Mesothelial cell of epicardium (in vitro differentiated cells): ENCODE measurements at places on chromosomes 1 and 21.

DNA sequence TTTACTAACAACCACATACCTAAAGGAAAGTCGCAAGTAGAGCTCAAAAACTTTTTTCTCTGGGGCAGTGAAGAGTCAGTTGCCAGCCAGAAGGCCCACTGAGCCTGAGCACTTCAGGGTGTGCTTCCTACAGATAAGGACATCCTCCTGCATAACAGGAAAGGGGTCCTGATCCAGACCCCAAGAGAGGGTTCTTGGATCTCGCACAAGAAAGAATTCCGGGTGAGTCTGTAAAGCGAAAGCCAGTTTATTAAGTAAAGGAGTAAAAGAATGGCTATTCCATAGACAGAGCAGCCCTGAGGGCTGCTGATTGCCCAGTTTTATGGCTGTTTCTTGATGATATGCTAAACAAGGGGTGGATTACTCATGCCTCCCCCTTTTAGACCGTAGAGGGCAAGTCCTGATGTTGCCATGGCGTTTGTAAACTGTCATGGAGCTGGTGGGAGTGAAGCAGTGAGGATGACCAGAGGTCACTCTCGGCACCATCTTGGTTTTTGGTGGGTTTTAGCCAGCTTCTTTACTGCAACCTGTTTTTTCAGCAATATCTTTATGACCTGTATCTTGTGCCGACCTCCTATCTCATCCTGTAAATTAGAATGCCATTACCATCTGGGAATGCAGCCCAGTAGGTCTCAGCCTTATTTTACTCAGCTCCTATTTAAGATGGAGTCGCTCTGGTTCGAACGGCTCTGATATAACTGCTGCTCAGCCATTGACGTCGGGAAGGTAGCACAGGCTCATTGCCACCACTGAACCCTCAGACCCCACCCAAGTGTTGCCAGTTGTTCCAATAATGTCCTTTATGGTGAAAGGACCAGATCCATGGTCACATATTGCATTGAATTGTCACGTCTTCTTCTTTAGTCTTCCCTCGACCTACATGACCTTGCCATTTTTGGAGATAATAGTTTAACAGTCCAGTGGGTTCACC is 96.6 kb upstream of the ERRFI1 start:
- no peak for DNase-seq

DNA sequence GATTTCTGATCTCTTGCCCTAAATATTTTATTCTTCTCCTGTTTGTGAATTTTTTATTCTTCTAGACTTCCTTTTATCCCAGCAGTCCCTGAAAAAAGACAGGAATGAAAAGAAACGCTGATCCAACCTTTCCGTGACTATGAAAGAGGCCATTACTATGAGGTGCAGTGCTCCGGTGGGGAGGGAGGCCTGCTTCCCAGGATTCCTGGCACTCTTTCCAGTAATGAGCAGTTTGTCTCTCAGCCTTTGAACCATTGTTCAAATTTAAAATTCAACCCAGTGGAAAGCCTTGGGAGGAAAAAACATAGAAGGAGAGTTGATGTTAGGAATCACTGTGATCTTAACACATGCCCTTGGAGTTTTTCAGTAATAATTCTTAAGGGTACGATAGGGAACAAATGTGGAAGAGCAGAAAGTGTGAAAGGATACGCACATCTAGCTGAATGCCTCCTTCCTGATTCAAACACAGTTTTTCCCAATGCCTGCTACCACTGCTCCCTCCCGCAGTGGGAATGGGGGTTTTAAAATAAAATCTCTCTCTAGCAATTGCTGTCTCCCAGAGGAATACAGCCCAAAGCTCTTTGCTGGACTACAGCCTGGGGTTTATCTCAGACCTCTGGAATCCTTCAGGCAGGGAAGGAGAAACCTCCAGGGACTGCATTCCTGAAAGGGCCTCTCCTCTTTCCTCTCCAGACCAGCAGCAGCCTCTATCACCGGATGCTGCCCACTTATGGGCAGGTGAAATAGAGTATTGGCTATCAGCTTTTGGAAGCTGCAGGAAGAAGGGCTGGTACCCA is 6.1 kb downstream of the IER5 start:
- DNase-seq, result peak; percentile 54

DNA sequence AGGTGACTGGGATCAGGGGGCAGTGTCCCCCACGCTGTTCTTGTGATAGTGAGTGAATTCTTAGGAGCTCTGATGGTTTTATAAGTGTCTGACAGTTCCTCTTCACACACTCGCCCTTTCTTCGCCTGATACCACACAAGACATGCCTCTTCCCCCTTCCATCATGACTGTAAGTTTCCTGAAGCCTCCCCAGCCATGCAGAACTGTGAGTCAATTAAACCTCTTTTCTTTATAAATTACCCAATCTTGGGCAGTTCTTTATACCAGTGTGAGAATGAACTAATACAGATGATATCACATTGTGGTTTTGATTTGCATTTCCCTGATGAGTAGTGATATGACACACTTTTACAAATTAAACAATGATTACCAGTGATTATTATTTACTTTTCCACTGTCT is 229.9 kb downstream of the AKT3 start:
- DNase-seq, result no peak

- DNase-seq, result no peak
Observed at GRCh38 chr1:78301141-78301540, 189.6 kb upstream of the PTGFR start.

GRCh38 chr1:236469466-236469865 is 54.3 kb upstream of the LGALS8 start:
- no peak for DNase-seq

GRCh38 chr1:41995441-41996130 is 76.9 kb upstream of the HIVEP3 start:
- DNase-seq, result no peak

DNA sequence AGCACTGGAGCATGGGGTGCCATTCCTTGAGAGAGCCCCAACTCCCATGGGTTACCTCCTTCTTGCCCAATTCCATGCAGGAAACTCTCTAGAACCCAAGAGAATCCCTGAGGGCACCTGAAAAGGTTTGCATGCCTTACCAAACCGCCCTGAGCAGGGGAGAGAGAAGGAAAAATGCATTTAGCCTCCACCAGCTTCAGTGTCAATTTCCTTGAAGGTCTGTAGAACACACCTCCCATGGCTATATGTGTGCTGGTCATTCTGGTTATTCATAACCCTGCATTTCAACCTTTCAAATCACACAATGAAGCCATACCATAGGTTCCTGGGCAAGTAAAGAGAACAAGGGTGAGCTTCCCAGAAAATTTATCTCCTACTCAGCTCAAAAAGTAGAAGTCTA is 39.6 kb downstream of the HSD3B1 start:
- DNase-seq, result no peak

GRCh38 chr1:54095546-54096226 is 42.3 kb downstream of the TCEANC2 start:
- DNase-seq, result no peak

- DNase-seq, result no peak
Observed at GRCh38 chr1:153227810-153228209, 10.4 kb downstream of the PRR9 start.

GRCh38 chr1:245558069-245558468 is 403.3 kb downstream of the KIF26B start:
- DNase-seq, result no peak

DNA sequence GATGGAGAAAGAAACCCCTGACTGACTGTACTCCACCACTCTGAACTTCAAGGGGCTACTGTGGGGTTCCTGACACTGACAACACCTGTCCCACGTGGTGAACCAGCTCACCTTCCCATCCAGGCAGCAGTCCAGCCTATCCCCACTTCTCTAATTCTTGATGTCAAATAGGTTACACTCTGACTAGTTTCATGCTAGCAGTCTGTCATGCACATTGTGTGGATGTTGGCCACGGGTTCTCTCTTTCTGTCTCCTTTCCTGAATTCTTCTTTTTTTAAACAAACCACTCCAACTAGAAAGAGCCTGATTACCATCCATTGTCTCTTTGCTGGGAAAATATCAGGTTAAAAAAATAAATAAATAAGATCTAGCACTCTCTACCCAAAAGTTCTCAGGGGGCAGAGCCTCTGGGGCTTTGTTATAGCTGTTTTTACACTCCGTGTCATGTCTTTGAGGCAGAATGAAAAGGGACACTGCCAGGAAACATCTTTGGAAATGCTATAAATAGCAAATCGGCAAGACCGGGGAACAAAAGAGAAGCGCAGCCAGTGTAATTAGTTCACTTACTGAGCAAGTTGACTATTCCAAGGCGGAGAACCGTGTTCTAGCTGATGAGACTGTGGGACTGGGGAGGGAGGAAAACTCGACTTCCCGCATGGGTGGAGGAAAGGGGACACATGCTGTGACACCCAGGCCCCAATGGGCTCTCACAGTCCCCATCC is 356.1 kb downstream of the OMA1 start:
- DNase-seq, result no peak

DNA sequence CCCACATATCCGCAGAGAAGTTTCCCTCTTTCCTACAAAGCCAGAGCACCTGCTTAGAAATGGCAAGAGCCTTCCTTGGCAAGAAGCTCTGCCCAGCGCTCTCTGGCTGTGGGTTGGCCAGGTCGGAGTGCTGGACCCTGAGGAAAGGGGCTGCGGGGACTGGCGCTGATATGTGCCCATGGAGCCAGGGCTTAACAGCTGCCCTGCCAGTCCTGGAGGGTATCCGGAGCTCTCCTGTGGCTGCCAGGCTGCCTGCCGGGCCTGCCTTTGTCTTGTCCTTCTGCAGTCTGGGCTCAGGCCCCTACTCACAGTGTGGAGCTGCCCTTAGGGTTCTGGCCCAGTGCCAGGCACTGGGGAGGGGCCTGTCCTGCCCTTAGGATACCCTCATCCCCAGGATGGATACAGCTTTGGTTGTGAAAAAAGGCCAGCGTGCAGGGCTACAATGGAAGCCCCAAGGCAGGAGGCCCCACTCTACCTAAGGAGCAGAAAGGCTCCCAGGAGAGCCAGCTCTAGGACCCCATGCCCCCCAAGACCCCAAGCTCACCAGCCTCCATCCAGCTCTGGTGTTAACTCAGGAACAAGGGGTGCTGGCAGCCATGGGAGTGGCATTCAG is 43.4 kb downstream of the KIAA1614 start:
- no peak for DNase-seq

DNA sequence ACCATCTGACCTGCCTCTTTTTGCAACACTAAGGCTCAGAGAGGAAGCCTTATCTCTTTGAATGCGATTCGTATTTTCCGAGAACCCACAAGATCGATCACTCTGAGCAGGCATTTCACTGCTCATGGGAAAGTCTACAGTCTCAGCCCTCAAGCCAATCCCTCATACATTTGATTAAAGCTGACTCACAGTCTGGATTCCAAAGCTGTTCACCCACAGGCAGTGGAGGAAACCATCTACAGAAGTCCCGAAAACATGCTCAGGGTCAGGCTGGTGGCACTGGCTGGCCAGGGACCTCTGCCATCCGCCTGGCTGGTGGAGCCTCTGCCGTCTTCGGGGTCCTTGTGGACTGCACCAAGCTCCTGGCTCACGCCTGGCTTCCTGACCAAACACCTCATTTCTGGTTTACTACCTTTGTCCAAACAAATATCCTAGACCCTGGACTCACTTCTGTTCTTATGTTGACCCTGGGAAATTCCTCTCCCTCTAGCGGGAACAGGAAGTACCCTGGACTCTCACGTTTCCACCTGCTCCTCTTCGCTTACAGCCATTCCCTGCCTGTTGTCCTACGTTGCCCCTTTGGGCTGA is 650.0 kb downstream of the SMYD3 start:
- DNase-seq, result no peak

GRCh38 chr1:36268981-36269380 is 37.2 kb upstream of the SH3D21 start:
- DNase-seq, result no peak

DNA sequence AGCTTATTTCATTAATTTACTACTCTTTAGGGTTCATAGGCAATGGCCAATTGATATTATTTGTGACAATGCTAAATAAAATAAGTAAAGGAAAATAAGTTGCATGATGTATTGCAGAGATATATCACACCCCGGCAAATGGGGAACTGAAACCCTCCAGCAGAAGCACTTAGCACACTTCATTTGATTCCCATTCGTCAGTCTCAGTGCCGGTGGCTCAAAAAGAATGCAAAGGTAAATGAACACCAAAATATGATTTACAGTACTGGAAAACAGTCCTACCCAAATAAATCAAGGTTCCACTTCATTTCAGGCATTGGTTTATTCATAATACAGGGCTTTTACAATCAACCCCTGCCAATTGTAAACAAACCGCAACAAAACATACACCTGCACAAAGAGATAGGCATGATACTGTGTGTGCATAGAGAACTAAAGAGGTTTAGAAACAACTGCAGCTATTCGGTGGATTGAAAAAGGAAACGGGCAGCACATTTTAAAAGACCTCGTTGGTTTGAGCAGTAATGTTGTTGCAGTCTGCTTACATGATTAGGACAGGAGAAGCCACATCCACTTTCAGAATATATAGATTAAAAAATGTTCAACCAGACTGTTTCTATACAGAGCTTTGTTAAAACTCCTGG is 1019.2 kb downstream of the TTLL7 start:
- DNase-seq, result no peak

GRCh38 chr1:37177230-37177864 is 143.0 kb upstream of the GRIK3 start:
- DNase-seq, result no peak

GRCh38 chr1:204647114-204647804 is 38.3 kb downstream of the LRRN2 start:
- no peak for DNase-seq

DNA sequence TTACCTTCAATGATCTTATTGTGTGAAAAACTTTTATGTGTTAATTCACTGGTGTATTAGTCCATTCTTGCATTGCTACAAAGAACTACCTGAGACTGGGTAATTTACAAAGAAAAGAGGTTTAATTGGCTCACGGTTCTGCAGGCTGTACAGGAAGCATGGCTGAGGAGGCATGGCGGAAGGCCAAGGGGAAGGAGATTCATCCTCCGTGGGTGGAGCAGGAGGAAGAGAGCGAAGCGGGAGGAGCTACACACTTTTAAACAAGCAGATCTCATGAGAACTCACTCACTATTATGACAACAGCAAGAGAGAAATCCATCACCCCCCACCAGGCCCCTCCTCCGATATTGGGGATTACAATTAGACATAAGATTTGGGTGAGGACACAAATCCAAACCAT is 44.2 kb upstream of the RGS7 start:
- no peak for DNase-seq

- DNase-seq, result no peak
Observed at GRCh38 chr1:64147759-64148158, 55.7 kb upstream of the UBE2U start.

GRCh38 chr1:85484264-85484663 is 19.3 kb upstream of the DDAH1 start:
- DNase-seq, result no peak

GRCh38 chr1:76287917-76288316 is 213.4 kb downstream of the ST6GALNAC3 start:
- DNase-seq, result no peak

- DNase-seq, result no peak
Observed at GRCh38 chr1:185376840-185377635, 60.0 kb upstream of the IVNS1ABP start.

GRCh38 chr1:15833069-15833679 is 14.3 kb upstream of the SPEN start:
- no peak for DNase-seq

DNA sequence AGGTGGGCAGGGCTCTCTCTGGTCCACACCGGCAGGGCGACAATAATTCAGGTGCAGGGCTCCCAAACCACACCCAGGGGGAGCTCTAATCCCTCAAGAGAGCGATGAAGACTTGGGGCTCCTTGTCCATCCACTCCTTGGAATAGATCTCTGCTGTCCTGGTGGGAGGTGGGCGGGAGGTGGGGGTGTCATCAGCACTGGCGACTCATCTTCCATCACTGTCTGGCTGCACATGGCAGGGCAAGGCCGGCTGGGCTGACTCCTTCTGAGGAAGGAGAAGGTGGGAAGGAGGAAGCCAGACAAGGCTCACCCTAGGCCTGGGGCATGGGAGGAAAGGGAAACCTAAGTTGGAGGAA is 29.3 kb downstream of the TNNT2 start:
- DNase-seq, result peak; percentile 70

- no peak for DNase-seq
Observed at GRCh38 chr1:51289676-51290488, 40.5 kb downstream of the TTC39A start.
